ENCODE measurements at places on chromosomes 3 and 15. TPM values are rescaled to one million over a fixed set of nuclear protein-coding genes. Genes with fewer than 3 reads are reported as not detected.

GRCh38 chr3:192794216-192794615 is 66.9 kb upstream of the FGF12 start:
- H3K4me1 ChIP-seq = peaks cover 1% of the 10 kb centered on the region
- H3K4me3 ChIP-seq = no peak overlapping the region
- DNase-seq = no peak
- no peaks in the 10 kb centered on the region for H3K27me3 ChIP-seq
- peaks cover 13% of the 10 kb centered on the region for H3K36me3 ChIP-seq

DNA sequence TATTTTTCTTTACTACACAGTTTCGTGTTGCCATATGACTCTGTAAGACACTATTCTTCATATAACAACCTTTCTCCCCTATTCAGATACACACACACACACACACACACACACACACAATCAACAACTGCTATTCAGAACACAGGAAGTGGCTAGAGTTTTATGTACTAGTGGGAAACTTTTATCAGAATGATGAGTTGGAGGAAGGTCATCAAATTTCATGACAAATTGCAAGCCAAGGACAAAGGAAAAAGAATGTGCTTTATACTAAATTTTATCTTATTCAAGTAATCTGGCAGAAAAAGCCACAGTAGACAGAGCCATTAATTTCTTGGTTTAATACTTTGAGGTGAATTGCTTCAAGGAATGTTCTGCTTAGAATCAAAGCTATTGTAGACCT is 899.8 kb downstream of the ROBO2 start:
- H3K27ac ChIP-seq = no peak overlapping the region
- no peak overlapping the region for H3K4me3 ChIP-seq
- no peaks in the 10 kb centered on the region for H3K27me3 ChIP-seq
- no peaks in the 10 kb centered on the region for H3K36me3 ChIP-seq

GRCh38 chr15:92001307-92001706 is 147.8 kb downstream of the SLCO3A1 start:
- peaks cover 6% of the 10 kb centered on the region for H3K4me1 ChIP-seq
- no peak for DNase-seq
- no peak overlapping the region for H3K27ac ChIP-seq
- H3K36me3 ChIP-seq = no peaks in the 10 kb centered on the region

GRCh38 chr15:23857028-23857641 is 170.0 kb upstream of the NDN start:
- H3K27me3 ChIP-seq = no peaks in the 10 kb centered on the region
- no peak overlapping the region for H3K4me3 ChIP-seq
- no peaks in the 10 kb centered on the region for H3K4me1 ChIP-seq

GRCh38 chr3:143011705-143012104 is 10.3 kb downstream of the U2SURP start:
- no peaks in the 10 kb centered on the region for H3K27me3 ChIP-seq
- peak overlapping the region; percentile 33 for H3K4me3 ChIP-seq
- H3K27ac ChIP-seq = peak overlapping the region; percentile 67
- H3K4me1 ChIP-seq = peaks cover 46% of the 10 kb centered on the region

- no peak for DNase-seq
- H3K27ac ChIP-seq = no peak overlapping the region
- H3K36me3 ChIP-seq = peaks cover 2% of the 10 kb centered on the region
- no peaks in the 10 kb centered on the region for H3K4me1 ChIP-seq
- H3K4me3 ChIP-seq = no peak overlapping the region
Measured at GRCh38 chr3:52346623-52347530, 30.8 kb downstream of the DNAH1 start.

DNA sequence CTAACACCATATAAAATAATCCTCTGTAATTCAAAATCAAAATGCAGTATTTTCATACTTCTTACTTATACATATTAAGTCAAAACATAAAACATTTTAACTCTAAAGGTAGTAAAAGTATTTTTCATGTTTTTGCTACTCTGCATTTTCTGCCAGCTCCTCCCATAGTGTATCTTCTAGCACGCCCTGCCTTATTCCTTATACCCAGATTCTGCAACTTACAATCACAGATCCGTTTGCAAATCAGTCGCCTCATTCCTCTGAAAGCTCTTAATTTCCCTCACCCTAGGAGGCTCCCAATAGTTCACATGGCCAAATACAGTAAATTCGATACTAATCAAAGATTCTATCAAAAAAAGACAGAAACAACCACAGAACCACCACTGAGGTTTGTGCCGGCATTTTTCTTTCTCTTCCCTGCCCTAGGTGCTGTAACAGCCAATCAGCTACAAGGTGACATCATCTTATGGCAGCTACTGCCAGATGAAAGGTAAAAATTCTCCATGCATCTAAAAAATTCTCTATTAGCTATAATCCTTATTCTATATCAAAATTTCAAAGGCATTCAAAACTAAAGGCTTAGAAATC is 72.9 kb downstream of the CLASP2 start:
- peak overlapping the region; percentile 57 for H3K4me3 ChIP-seq
- H3K27me3 ChIP-seq = no peaks in the 10 kb centered on the region
- H3K4me1 ChIP-seq = peaks cover 17% of the 10 kb centered on the region
- H3K27ac ChIP-seq = no peak overlapping the region
- peak; percentile 39 for DNase-seq
- H3K36me3 ChIP-seq = peaks cover 7% of the 10 kb centered on the region

- H3K4me3 ChIP-seq = no peak overlapping the region
- peak; percentile 32 for DNase-seq
- H3K27me3 ChIP-seq = no peaks in the 10 kb centered on the region
- no peaks in the 10 kb centered on the region for H3K36me3 ChIP-seq
- no peaks in the 10 kb centered on the region for H3K4me1 ChIP-seq
Measured at GRCh38 chr3:149393345-149394160, 16.1 kb upstream of the TM4SF1 start.

DNA sequence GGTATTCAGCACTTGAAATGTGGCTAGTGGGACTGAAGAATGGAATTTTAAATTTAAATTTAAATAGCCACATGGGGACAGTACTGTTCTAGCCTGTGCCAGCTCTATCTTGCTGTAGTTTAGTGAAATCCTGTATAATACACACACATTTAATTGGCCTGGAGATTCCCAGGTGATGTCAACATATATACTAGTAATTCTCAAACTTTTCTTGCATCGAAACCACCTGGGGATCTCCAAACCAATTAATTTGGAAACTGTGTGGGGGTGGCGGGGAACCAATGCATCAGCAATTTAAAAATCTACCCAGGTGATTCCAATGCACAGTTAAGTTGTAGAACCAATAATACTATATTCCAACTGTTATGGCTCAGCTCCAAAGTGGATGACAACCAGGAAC is 228.9 kb upstream of the MRPL3 start:
- H3K27ac ChIP-seq = no peak overlapping the region
- no peaks in the 10 kb centered on the region for H3K36me3 ChIP-seq
- no peak for DNase-seq
- H3K4me3 ChIP-seq = no peak overlapping the region

DNA sequence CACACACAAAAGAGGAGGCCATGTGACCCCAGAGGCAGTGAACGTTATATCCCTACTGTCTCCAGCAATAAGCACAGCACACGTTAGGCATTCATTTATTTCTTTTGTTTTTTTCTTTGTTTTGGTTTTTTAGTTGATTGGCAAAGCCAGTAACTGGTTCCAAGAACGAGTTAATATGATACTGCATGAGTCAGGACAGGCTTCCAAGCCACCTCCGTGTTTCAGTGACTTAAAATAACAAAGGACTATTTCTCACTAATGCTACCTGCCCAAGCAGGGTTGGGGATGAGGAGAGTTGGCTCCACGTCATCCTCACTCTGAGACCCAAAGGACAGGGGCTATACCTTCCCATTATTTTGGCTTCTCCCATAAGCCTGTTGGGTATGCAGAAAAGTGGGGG is 130.5 kb downstream of the ST8SIA2 start:
- peaks cover 5% of the 10 kb centered on the region for H3K27me3 ChIP-seq
- DNase-seq = no peak
- no peaks in the 10 kb centered on the region for H3K36me3 ChIP-seq
- H3K4me1 ChIP-seq = peaks cover 7% of the 10 kb centered on the region
- H3K27ac ChIP-seq = no peak overlapping the region
- no peak overlapping the region for H3K4me3 ChIP-seq

GRCh38 chr15:96273317-96274086 is 57.0 kb upstream of the NR2F2 start:
- no peaks in the 10 kb centered on the region for H3K4me1 ChIP-seq
- no peak for DNase-seq
- no peak overlapping the region for H3K4me3 ChIP-seq
- H3K36me3 ChIP-seq = no peaks in the 10 kb centered on the region
- no peak overlapping the region for H3K27ac ChIP-seq

DNA sequence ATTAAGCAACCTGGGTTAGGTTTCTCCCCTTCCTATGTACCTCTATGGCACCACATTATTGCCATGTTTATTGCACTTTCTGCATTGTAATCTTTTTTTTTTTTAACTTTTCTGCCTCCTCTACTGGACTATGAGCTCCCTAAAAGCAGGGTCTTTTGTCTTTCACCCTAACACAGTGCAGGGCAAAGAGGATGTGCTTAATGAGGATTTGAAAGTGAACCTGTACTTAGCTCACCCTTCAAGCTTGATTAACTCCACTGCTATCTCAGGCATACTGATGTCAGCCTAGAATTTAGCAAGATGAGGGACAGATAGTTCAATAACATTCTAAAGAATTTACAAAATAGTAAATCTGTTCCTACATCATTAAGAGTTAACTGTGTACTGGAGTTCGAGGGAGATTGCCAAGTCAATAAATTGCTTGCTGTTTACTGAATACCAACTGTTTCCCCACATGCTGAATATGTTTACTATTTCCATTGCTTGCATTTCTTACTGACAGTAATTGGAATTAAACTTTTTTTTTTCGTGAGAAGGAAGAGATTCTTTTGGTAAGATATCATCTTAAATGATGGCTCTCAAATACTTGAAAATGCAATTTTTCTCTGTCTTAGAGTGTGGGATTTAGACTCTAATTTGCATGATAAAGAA is 15.7 kb upstream of the PPARG start:
- H3K27me3 ChIP-seq = peaks cover 13% of the 10 kb centered on the region
- H3K27ac ChIP-seq = no peak overlapping the region
- no peak for DNase-seq
- H3K36me3 ChIP-seq = no peaks in the 10 kb centered on the region
- H3K4me1 ChIP-seq = no peaks in the 10 kb centered on the region

DNA sequence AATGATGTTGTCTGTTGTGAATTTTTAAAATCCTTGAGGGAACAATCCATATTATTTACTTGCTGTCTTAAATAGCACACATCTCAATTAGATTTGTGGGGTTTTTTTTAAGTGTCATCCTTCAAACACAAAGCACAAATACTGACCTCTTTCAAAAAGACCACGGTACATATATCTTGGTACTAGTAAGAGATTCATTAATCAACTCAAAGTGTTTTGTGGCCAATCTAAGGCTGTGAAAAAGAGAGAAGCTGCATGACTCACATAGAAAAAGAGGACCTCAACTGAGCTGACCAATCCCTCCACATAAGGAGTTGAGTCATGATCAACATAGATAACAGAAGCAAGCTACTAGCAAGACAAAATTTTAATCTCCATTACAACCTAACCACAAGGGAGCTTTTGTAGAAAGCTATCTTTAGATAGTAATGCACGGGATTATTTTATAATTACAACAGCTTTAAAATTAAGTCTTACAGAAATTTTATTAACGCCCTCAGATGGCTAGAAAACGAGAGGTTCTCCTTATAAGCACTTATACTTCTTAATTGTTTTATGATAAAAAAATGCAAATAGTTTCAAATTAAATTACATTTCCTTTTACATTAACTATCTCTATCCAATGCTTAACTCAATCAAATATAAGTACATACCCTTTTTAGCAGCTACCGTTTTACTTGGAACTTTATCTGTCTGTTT is 60.5 kb downstream of the TOP2B start:
- DNase-seq = no peak
- peaks cover 56% of the 10 kb centered on the region for H3K36me3 ChIP-seq
- H3K27ac ChIP-seq = no peak overlapping the region
- H3K4me1 ChIP-seq = peaks cover 8% of the 10 kb centered on the region

DNA sequence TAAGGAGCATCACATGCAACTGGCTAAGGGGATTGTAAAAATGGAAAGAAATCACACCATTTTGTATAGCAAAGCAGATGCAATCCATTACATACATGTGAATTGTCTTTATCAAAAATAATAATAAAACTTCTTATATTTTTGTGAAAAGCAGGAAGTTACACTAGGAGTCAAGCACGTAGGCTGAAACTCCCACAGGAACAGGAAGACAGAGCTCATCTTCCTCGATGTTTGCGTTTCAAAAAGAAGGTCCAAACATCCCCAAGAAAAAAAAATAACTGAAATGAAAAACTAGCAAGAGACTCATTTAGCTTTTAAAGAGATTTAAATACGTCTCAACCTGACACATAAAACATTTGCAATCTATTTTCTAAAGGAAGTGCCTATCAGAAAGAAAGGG is 106.6 kb downstream of the TGFBR2 start:
- no peak for DNase-seq
- no peaks in the 10 kb centered on the region for H3K36me3 ChIP-seq
- H3K4me3 ChIP-seq = no peak overlapping the region
- H3K27me3 ChIP-seq = peaks cover 3% of the 10 kb centered on the region

DNA sequence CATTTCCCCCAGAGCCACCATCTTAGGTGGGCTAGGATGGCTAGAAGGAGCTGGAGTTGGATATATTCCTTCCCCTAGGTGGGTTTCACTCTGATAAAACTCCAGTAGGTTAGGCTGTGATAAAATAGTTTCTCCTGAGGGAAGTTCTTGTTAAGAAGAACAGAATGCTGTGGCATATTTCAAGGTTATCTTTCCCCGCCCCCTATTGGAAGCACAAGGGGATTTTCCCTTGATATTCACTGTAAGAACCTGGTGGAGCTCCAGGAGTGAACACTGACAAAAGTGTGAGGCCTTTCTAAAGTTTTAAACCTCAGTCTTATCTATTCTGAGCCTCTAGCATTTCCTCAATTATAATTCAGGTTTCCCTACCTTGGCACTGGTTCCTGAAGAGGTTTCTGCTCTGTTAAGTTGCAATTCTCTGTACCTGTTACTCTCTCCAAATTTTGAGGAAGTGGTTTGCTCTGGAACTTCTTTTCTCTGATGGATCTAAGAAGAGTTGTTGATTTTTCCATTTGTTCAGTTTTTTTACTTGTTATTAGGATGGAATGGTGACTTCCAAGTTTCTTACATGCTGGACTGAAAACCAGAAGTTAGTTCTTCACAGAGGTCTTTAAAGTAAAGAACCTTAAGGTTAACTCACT is 113.5 kb downstream of the GMPS start:
- no peaks in the 10 kb centered on the region for H3K4me1 ChIP-seq
- DNase-seq = no peak
- no peak overlapping the region for H3K4me3 ChIP-seq
- no peak overlapping the region for H3K27ac ChIP-seq

The LIPC gene
- total RNA-seq = 0.60 TPM

The SGO1 gene
- total RNA-seq = 38.3 TPM

The NPAP1 gene
- not detected for total RNA-seq

The C3orf20 gene
- 0.23 TPM for total RNA-seq

The CCDC14 gene
- 50.1 TPM for total RNA-seq

The EBLN2 gene
- total RNA-seq = 6.3 TPM

The PROS1 gene
- 0.35 TPM for total RNA-seq

The LRRC2 gene
- total RNA-seq = 0.43 TPM

The BHLHE40 gene
- total RNA-seq = 318 TPM

The GOLGA6B gene
- not detected for total RNA-seq

The NEIL1 gene
- 7.0 TPM for total RNA-seq

The COL6A5 gene
- 0.03 TPM for total RNA-seq

The MUC20 gene
- total RNA-seq = 2.8 TPM

The LAMB2 gene
- total RNA-seq = not detected
